ENCODE measurements at places on chromosomes 4 and X.

GRCh38 chr4:123317211-123317610 is 79.4 kb upstream of the SPRY1 start:
- DNase-seq: no peak

- no peak for DNase-seq
These were observed 50.5 kb downstream of the SLC4A4 start for GRCh38 chr4:71389149-71389827.

GRCh38 chrX:49922291-49923241 is at the start of gene CLCN5:
CLCN5 (plus strand) TSS chrX:49922596; CDS start chrX:49925299, 2,703 bp downstream.
- peak; percentile 93 for DNase-seq

GRCh38 chr4:153453402-153453801 is 12.8 kb upstream of the TMEM131L start:
- no peak for DNase-seq

DNA sequence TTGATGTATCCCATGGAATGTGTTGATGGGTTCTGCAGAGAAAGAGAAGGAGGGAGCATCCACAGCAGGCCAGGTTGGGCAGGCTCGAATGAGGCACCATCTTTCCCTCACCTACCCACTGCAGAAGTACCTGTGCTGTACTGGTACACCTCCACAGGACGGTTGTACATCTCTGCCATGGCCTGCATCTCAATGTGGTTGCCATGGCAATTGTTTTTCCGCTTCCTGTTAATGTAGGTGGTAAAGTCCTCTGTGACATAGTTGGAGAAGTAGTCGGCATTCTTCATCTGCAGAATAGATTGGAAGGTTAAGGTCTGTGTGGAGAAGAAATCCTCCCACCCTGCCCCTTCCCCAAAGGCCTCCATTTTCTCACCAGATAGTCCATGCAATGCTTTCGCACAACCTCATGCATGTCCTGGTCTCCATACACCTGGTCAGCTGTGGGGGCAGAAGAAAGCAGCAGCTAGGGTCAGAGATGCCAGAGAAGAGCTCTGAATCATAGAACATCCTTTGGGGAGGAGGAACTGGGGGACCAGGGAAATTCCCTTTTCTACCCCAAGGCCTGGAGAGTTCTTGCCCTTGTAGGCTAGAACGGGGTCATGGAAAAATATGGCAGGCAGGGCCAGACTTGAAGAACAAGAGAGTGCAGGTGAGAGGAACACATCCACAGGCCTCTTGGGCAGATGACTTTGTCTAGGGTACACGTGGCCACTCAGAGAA is 15.9 kb upstream of the PIM2 start:
- DNase-seq: no peak

DNA sequence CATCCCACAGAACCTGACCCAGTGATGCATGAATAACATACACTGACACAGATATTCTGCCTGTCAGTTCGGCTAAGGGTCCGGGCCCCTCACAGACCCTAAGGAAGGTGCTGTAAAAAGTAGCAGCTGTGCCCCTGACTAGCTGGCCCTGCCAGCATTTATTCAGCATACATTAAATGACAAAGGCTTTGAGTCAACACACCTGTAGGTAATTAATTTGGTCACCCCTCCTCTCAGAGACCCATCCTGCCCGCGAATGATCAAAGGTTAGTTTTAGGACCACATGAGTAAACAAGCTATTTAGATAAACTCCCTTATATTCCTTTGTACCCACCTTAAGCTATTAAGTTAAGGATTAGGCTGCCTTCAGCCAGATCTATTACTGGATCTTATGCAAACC is 429.0 kb upstream of the NWD2 start:
- DNase-seq: no peak

- DNase-seq: peak; percentile 76
These were observed 242.7 kb downstream of the BCOR start for GRCh38 chrX:39854772-39855747.

GRCh38 chrX:153599192-153600031 is 473 bp upstream of the CCNQ start:
- DNase-seq: peak; percentile 68

- no peak for DNase-seq
These were observed 575 bp downstream of the MAP7D2 start for GRCh38 chrX:20116087-20116576.

GRCh38 chr4:40059362-40059761 is 2.7 kb downstream of the N4BP2 start:
- DNase-seq: no peak

All from T-cell (primary cell).